ENCODE measurements at places on chromosomes 5 and 9.

GRCh38 chr9:137446851-137447471, 5.8 kb upstream of the ENTPD8 start:
- DNase-seq = no peak

- no peak for DNase-seq
These were observed 120.1 kb upstream of the LPCAT1 start for GRCh38 chr5:1643651-1644392.

DNA sequence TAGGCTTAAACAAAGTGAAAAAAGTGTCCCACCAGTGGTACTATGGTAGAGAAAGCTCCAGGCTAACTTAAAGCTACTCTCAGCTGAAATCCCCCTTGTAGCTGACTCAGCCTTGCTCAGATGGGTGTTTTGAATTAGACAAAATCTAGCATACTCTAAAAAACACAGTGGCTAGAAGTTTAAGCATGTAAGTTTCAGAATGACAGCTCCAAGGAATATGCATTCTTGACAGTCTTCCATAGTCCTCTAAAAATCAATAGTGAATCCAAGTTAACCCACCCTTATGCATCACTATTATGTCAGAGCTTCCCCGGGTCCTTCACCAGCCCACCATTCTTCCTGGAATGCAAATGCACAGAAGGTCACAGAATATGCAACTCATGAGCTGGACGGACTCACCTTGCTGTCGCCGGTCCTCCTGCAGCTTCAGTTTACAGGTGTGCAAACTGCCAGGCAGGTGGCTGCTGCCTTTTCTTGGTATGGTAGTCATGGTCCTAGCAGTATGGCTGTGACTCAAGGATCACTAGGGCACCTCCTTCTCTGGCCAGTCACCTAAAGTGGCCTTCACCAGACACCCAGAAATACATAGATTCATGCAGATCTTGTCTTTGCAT, 668 bp downstream of the RANBP3L start:
- DNase-seq = peak; percentile 48

- no peak for DNase-seq
These were observed 5.2 kb downstream of the WHRN start for GRCh38 chr9:114499941-114500696.

GRCh38 chr9:86546712-86547111, 192.5 kb upstream of the TUT7 start:
- DNase-seq = no peak

GRCh38 chr9:121298016-121298538, 30.1 kb downstream of the GSN start:
- no peak for DNase-seq

GRCh38 chr5:40791715-40792139, 6.4 kb downstream of the PRKAA1 start:
- DNase-seq = peak; percentile 91

DNA sequence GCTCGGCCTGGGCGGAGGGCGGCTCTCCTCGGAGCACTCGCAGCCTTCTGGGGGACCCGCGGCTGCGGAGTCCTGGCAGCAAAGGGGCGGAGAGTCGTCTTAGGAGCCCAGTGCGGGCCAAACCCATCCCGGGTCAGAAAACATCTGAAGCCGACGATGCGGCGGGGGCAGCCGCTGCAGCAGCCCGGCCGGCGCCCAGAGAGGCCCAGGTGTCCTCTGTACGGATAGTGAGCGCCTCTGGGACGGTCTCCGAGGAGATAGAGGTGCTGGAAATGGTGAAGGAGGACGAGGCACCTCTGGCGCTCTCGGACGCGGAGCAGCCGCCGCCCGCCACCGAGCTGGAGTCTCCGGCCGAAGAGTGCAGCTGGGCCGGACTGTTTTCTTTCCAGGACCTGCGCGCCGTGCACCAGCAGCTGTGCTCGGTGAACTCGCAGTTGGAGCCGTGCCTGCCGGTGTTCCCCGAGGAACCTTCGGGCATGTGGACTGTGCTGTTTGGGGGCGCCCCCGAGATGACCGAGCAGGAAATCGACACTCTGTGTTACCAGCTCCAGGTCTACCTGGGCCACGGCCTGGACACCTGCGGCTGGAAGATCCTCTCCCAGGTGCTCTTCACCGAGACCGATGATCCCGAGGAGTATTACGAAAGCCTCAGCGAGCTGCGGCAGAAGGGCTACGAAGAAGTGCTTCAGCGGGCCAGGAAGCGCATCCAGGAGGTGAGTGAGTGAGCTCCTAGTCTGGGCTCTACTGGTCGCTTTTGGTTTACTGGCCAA, 1.2 kb downstream of the JMY start:
- DNase-seq = no peak

DNA sequence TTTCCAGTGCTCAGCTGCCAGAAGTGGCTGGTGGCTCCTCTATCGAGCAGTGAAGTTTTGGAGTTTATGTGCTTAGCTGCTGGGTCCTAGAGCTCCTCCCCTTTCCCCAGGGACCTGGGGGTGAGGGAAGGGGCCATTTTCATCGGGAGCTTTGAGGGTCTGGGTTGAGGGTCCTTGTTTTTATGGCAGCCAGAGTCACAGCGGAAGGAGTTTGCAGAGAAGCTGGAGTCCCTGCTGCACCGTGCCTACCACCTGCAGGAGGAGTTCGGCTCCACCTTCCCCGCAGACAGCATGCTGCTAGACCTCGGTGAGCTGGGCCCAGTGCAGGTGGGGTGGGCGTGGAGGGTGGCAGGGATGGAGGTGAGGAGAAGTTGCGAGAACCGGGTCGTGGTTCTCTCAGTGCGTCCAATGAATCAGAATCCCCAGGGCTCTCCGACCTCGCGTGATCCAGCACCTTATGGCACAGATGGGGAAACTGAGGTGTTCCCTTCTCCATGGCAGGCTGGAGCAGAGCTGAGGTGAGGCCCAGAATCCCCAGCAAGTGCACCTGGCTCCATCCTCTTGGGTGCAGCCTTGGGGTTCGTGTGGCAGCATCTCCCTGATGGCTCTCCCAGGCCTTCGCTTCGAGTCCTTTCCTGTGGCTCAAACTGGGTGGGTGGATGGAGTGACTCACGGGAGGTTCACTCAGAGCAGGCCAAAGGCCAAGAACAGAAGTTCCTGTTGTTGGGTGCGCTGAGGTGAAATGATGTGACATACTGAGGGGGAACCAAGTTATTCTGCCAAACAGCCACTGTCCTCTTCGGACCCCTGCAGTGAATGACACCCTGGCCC, 21.7 kb upstream of the DOLPP1 start:
- DNase-seq = no peak

DNA sequence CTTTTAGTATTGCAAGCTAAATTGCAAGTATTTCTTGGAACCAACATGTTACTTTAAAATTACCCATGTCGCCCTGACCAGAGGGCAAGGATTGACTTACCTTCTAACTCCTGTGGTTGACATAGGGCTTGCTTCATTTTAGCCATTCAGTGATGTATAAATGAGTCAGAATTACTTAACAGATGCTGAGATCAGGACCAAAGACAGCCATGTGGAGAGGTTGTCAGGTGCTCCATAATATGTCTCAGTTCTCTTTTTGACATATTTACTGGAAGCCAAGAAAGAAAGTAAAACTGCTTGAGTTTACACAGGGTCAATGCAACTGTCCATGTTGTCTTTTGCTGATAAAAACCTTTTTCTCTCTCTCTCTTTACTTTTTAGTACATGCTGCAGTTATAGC, 33.2 kb downstream of the F2RL2 start:
- DNase-seq = no peak

GRCh38 chr5:14830210-14831005, 41.2 kb downstream of the ANKH start:
- no peak for DNase-seq

GRCh38 chr9:100700689-100701318, 122.9 kb downstream of the CAVIN4 start:
- peak; percentile 93 for DNase-seq

GRCh38 chr9:110579862-110580219, 300 bp upstream of the SVEP1 start:
- no peak for DNase-seq

GRCh38 chr9:69621730-69622460, 50.3 kb downstream of the APBA1 start:
- DNase-seq = peak; percentile 15

DNA sequence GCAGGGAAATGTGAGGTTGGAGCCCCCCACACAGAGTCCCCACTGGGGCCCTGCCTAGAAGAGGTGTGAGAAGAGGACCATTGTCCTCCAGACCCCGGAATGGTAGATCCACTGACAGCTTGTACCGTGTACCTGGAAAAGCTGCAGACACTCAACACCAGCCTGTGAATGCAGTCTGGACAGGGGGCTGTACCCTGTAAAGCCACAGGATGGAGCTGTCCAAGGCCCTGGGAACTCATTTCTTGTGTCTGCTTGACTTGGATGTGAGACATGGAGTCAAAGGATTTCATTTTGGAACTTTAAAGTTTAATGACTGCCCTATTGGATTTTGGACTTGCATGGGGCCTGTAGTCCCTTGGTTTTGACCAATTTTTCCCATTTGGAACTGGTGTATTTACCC, 535.0 kb upstream of the MEF2C start:
- DNase-seq = no peak

DNA sequence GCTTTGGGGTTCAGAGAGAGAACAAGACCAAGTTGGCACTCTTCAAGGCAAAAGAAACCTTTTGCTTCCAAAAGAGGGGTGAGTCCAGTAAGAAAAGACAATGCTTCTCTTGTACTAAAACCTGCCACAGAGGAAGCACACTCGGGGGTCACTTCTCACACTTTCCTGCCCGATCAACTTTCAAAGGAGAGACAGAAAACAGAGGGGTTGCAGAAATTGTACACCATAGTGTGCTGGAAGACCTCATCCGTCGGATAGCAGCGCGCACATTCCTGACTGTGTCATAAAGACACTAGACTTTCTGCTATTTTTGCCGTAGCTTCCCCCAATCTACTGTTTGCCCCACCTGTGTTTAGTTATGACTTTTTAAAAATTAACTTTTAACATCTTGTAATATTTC, 66.9 kb downstream of the OR2K2 start:
- no peak for DNase-seq

- DNase-seq = no peak
These were observed 62.1 kb downstream of the PCSK1 start for GRCh38 chr5:96370976-96371375.

GRCh38 chr9:11328326-11328725, 715.5 kb upstream of the PTPRD start:
- DNase-seq = no peak

DNA sequence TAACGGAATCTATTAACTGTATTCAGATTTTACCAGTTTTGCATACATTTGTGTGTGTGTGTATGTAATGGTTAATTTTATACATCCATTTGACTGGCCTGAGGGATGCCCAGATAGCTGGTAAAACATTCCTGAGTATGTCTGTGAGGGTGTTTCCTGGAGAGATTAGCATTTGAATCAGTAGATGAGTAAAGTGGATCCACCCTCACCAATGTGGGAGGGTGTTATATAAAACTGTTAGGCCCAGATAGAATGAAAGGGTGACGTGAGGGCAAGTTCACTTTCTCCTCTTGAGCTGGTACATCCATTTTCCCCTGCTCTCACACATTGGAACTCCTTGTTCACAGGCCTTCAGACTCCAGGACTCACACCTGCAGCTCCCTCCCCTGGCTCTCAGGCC, 88.7 kb downstream of the EMB start:
- DNase-seq = no peak

- DNase-seq = no peak
These were observed 6.4 kb upstream of the FPGS start for GRCh38 chr9:127796225-127796813.

- no peak for DNase-seq
These were observed 203.0 kb downstream of the ATPSCKMT start for GRCh38 chr5:10046676-10047075.

- no peak for DNase-seq
These were observed 383.8 kb downstream of the TMEM232 start for GRCh38 chr5:110342683-110343082.

DNA sequence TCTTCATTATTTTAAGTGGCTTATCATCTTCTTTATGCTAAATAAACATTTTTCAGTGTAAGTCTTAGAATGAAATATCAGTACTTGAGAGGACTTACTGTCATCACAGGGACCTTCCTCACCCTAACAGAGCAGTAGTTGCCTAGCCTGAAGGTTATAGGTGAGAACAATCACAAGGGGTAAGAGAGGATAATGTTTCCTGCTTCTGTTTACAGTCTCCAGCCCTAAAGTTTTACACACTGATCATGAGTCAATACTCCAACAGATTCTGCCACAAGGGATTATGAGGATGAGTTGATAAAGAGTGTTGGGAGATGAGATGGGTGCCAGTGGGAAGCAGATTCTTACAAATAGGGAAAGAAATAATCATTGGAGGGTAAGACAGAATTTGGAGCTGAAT, 265.1 kb upstream of the DAB2 start:
- DNase-seq = no peak

DNA sequence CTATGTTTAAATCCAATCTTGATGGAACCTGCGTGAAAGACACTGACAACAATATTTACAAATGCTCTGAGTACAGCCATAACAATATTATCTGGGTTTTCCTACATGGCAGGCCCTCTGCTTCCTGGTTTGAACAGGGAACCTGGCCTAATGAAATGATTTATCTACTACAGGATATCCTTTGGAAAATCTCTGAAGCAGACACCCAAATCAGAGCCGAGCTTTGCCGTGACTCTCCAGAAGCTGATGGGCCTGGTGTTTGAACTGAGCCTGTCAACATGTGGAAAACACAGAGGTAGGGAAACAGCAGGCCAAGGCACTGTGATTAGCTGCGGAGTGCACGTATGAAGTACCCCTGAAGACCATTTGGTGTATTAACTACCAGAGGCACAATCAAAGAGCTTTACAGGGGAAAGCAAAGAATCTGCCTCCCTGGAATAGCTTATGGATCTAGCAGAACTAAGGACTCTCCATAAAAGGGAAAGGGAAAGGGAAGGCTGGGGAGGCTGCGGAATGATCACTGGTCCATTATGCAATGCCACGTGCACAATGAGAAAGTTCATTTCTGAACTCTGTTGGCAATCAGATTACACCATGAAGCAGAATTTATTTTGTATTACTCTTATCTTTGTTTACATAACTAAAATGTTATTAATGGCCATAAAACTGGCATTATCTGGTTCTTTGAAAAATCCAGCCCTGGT, 321.9 kb downstream of the EBF1 start:
- DNase-seq = no peak

DNA sequence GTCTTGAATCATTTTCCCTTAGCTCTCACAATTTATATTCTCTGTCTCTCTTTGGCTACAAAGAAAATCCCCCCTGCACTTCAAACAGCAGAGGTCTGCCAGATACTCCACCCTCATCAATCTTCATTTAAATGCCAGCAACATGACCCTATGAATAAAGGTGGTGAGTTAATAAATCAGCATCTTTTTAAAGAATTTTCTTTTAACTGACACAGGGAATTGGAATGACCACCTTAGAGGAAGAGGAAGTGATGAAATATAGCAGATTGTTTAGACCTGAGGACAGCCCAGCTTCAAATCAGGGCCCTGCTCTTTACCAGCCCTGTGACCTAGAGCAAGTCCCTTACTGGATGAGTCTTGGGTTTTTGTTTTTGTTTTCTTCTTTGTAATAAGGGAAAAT, 223.1 kb upstream of the PAPPA start:
- DNase-seq = no peak

All from LNCaP clone FGC (cell line).